Right cardiac atrium (tissue), 5 donors: ENCODE measurements at places on chromosomes 1 and 21.

DNA sequence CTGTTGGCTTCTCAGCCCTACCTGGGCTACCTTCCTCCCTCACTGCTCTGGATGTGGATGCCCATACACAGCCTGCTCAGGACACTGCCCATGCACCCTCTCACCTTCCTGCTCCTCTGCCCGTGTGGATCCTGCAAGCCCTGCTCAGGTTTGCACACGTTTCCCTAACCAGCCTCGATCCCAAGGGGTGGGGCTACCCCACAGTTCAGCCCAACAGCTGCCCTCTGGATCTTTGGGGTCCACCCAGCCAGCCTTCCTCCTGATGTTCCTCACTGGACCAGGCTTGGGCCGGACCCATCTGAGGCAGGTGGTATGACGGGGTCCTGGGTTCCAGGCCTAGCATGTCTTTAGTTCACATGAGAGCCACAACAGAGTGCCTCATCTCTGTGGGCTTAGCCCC is 4.7 kb downstream of the TMEM54 start:
- no peak for DNase-seq

DNA sequence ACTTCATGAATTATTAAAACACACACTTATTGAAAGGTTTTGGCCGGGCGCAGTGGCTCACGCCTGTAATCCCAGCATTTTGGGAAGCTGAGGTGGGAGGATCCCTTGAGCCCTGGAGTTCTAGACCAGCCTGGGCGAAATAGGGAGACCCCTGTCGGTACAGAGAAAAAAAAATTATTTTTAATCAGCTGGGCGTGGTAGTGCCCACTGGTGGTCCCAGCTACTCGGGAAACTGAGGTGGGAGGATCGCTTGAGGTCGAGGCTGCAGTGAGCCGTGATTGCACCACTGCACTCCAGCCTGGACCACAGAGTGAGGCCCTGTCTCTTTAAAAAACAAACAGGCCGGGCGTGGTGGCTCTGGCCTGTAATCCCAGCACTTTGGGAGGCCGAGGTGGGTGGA is 1.7 kb downstream of the GABPB2 start:
- DNase-seq: no peak

DNA sequence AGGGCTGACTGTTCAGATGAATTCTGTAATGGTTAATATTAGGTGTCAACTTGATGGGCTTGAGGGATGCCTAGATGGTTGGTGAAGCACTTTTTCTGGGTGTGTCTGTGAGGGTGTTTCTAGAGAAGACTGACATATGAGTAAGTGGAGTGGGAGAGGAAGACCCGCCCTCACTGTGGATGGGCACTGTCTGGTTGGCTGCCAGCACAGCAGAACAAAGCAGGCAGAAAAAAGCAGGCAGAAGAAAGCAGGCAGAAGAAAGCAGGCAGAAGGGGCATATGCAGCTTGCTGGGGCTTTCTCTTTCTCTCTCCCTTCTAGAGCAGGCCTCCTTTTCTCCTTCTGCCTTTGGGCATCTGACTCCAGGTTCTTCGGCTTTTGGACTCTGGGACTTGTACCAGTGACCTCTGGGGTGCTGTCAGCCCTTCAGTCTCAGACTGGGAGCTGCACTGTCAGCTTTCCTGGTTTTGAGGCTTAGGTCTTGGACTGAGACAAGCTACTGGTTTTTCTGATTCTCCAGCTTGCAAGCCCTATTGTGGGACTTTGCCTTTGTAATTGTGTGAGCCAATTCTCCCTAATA is 42.9 kb upstream of the CD2 start:
- DNase-seq: no peak

- DNase-seq: no peak
These were observed 168.3 kb upstream of the DUSP10 start for GRCh38 chr1:221910222-221910621.
